Common myeloid progenitor, CD34-positive (primary cell): ENCODE measurements at places on chromosomes 16 and 17.

DNA sequence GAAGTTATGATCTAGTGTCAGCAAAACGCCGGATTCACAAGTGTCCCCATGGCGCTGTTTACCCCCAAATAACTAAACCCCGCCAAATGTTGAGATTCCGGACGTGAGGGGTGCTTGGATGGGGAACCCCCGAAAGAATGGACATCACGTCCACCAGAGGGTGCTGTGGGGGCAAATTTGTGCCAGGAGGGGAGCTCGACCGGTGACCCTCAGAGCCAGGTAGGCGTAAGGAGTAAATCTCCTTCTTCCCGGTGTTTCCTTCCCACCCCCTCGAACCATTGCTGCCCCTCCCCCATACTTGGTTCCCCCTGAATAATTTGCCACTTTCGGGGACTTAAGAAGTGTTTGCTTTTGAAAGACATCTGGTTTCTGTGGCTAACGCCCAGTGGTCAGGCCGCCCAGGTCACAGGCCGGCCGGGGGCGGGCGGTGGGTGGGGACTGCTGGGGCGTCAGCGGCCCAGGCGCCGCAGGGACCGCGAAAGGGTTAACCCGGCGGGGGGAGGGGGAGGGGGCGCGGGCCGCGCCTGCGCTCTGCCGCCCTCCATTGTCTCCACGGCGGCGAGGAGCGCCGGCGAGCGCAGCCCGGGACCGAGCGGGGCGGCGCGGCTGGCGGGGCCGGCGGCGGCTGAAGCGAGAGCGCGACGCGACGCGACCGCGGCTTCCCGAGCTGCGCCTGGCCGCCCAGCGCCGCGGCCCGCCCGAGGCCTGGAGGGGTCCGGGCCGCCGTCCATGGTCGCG lies at the start of gene ZNRF1:
ZNRF1 (plus strand) TSS at position 544 of the 738 bp plus-strand sequence. CDS start 648 bp downstream, outside the sequence.
- H3K4me3 ChIP-seq, result peak within 1 kb of the TSS; percentile 100
- peaks cover 25% of the 10 kb centered on the region for H3K4me1 ChIP-seq
- H3K27me3 ChIP-seq, result no peaks in the 10 kb centered on the region
- DNase-seq, result peak; percentile 95
- H3K36me3 ChIP-seq, result peaks cover 7% of the 10 kb centered on the region

- H3K36me3 ChIP-seq, result no peaks in the 10 kb centered on the region
- peaks cover 6% of the 10 kb centered on the region for H3K4me1 ChIP-seq
- no peak overlapping the region for H3K4me3 ChIP-seq
- H3K27me3 ChIP-seq, result no peaks in the 10 kb centered on the region
- DNase-seq, result no peak
Measured at GRCh38 chr17:46733837-46734475, 84.5 kb downstream of the WNT3 start.

GRCh38 chr17:19874256-19874655 lies 6.5 kb upstream of the ULK2 start:
- H3K4me1 ChIP-seq, result peaks cover 34% of the 10 kb centered on the region
- H3K4me3 ChIP-seq, result no peak overlapping the region
- H3K27ac ChIP-seq, result no peak overlapping the region
- no peaks in the 10 kb centered on the region for H3K36me3 ChIP-seq

GRCh38 chr17:19308398-19308797 lies 54.1 kb downstream of the B9D1 start:
- H3K4me1 ChIP-seq, result peaks cover 18% of the 10 kb centered on the region
- no peak for DNase-seq
- no peak overlapping the region for H3K27ac ChIP-seq
- H3K4me3 ChIP-seq, result no peak overlapping the region
- peaks cover 15% of the 10 kb centered on the region for H3K27me3 ChIP-seq

- peaks cover 37% of the 10 kb centered on the region for H3K4me1 ChIP-seq
- DNase-seq, result no peak
- H3K27ac ChIP-seq, result peak overlapping the region; percentile 8
- peaks cover 39% of the 10 kb centered on the region for H3K36me3 ChIP-seq
- H3K27me3 ChIP-seq, result no peaks in the 10 kb centered on the region
Measured at GRCh38 chr16:29804020-29804419, 2.3 kb upstream of the MAZ start.

DNA sequence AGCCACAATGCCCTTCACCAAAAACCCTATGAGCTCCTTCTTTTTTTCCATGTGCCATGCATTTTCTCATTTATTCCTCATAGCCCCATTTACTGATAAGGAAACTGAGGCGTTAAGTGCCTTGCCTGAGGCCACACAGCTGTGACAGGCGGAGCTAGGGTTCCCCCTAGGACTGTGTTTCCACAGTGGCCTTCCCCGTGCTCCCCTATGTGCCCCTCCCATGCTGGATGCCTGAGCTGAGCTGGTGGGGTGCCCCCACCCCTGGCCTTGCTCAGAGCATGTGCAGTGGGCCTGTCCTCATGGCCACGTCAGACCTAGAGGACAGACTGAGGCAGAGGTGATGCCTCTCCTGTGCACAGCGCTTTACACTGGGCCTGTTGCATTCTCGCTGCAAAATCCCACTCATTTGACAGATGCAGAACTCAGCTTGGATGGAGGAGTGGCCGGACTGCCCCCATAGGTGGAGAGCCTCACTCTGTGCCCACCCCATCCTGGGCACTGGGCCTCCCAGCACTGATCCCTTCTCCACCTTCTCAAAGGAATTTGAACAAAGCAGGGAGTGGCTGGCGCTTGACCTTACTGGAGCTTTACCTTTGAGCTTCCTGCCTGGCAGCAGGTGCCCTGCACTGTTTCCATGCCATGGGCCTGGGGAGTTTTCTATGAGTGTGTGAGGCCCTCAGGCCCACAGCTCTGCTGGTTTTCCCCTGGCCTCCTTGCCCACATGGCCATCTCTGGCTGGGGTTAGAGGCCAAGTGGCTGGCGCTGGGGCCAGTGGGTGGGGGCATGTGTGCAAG lies 2.6 kb downstream of the MAP2K3 start:
- H3K4me3 ChIP-seq, result peak overlapping the region; percentile 91
- H3K36me3 ChIP-seq, result peaks cover 2% of the 10 kb centered on the region
- peak overlapping the region; percentile 97 for H3K27ac ChIP-seq
- no peak for DNase-seq
- no peaks in the 10 kb centered on the region for H3K27me3 ChIP-seq

GRCh38 chr17:72529386-72529785 lies 408.6 kb downstream of the SOX9 start:
- H3K36me3 ChIP-seq, result no peaks in the 10 kb centered on the region
- no peaks in the 10 kb centered on the region for H3K27me3 ChIP-seq

- no peak overlapping the region for H3K4me3 ChIP-seq
- H3K27me3 ChIP-seq, result no peaks in the 10 kb centered on the region
- H3K27ac ChIP-seq, result no peak overlapping the region
- no peaks in the 10 kb centered on the region for H3K36me3 ChIP-seq
- DNase-seq, result no peak
Measured at GRCh38 chr17:27218041-27218440, 75.9 kb upstream of the WSB1 start.

GRCh38 chr17:40431231-40431602 lies 12.0 kb upstream of the IGFBP4 start:
- no peaks in the 10 kb centered on the region for H3K27me3 ChIP-seq
- no peaks in the 10 kb centered on the region for H3K4me1 ChIP-seq
- H3K36me3 ChIP-seq, result no peaks in the 10 kb centered on the region
- no peak for DNase-seq

DNA sequence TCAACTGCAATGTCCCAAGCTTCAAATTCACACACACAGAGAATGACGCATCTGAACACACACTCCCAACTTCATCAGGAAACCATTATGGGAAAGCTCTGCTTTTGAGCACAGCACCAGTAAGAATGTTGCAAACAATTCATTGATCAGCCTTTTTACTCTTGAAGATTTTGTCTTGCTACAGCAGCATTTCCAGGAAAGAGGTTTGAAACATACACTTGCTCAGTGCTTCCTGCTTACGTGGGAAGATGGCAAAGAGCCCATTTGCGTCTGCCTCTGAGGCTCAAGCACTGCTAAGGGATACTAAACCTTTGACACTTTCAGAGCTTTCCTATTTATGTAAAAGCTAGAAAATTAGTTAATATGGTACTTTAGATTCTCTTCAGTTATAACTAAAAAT lies 77.2 kb upstream of the MON1B start:
- H3K4me3 ChIP-seq, result no peak overlapping the region
- H3K27ac ChIP-seq, result no peak overlapping the region

DNA sequence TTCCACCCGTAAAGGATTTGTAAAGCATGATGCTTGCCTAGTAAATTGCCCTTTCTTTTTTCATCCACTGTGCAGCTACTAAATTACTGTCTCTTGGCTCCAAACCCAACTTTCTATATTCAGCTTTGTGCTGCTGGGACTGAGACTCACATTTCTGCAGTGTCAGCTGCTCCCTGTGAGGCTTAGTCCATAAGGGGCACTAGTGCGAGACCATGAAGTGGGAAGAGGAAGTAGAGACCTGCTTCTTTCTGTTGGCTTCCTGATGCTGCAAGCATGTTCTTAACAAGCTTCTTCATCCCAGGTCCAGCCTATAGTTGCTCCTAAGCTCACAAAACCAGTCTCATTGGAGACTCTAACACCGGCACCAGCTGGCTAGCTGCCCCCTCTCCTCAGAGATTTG lies 74.9 kb upstream of the HS3ST2 start:
- H3K27ac ChIP-seq, result no peak overlapping the region
- no peaks in the 10 kb centered on the region for H3K36me3 ChIP-seq
- H3K27me3 ChIP-seq, result no peaks in the 10 kb centered on the region
- no peak overlapping the region for H3K4me3 ChIP-seq
- DNase-seq, result peak; percentile 2

GRCh38 chr17:37488009-37488604 lies 1.6 kb upstream of the DUSP14 start:
- no peaks in the 10 kb centered on the region for H3K27me3 ChIP-seq
- H3K4me1 ChIP-seq, result peaks cover 25% of the 10 kb centered on the region
- H3K4me3 ChIP-seq, result peak overlapping the region; percentile 78
- H3K27ac ChIP-seq, result no peak overlapping the region

- DNase-seq, result no peak
- no peaks in the 10 kb centered on the region for H3K4me1 ChIP-seq
- no peaks in the 10 kb centered on the region for H3K27me3 ChIP-seq
- no peak overlapping the region for H3K27ac ChIP-seq
- H3K36me3 ChIP-seq, result no peaks in the 10 kb centered on the region
Measured at GRCh38 chr16:78506367-78507193, 407.1 kb downstream of the WWOX start.

- H3K27me3 ChIP-seq, result no peaks in the 10 kb centered on the region
- H3K4me3 ChIP-seq, result no peak overlapping the region
- H3K36me3 ChIP-seq, result peaks cover 2% of the 10 kb centered on the region
Measured at GRCh38 chr17:35404360-35404759, 27.9 kb downstream of the SLFN12 start.

GRCh38 chr16:1471569-1472194 lies 3.1 kb downstream of the CLCN7 start:
- no peaks in the 10 kb centered on the region for H3K36me3 ChIP-seq
- DNase-seq, result peak; percentile 58
- H3K27me3 ChIP-seq, result no peaks in the 10 kb centered on the region

DNA sequence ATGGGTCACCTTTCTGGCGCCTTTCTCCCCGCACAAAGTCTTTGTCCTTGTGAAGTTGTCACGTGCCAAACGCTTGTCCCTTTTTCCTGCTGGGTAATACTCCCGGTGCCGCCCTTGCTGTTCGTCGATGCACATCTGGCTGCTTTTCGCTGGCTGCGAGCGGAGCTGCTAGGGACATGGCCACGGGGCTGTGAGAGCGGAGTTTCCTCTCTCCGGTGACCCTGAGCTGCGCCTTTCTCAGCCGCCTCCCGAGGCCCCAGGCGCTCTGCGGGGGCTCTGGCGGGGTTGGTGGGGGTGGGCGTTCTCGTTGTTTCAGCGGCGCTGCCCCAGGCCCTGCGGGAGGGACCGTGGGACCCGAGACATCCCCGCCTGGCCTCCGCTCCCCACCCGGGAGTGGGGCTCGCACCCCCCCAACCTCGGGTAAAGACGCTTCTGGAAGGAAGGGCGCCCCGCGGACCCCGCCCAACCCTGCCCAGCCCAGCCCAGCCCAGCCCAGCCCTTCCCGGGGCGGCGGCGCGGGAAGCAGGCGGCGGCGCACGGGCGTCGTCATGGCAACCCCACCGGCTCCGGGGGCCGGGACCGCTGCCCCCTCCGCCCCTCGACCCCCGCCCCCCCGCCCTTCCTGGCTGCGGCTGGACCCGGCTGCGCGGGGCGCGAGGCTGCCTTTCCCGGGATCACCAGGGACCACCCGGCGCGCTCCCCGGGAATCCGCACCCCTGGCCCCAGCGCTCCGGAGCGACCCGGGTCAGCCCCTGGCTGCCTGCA lies 12.3 kb downstream of the CHMP6 start:
- DNase-seq, result peak; percentile 39
- H3K27me3 ChIP-seq, result peaks cover 31% of the 10 kb centered on the region
- peaks cover 11% of the 10 kb centered on the region for H3K36me3 ChIP-seq

DNA sequence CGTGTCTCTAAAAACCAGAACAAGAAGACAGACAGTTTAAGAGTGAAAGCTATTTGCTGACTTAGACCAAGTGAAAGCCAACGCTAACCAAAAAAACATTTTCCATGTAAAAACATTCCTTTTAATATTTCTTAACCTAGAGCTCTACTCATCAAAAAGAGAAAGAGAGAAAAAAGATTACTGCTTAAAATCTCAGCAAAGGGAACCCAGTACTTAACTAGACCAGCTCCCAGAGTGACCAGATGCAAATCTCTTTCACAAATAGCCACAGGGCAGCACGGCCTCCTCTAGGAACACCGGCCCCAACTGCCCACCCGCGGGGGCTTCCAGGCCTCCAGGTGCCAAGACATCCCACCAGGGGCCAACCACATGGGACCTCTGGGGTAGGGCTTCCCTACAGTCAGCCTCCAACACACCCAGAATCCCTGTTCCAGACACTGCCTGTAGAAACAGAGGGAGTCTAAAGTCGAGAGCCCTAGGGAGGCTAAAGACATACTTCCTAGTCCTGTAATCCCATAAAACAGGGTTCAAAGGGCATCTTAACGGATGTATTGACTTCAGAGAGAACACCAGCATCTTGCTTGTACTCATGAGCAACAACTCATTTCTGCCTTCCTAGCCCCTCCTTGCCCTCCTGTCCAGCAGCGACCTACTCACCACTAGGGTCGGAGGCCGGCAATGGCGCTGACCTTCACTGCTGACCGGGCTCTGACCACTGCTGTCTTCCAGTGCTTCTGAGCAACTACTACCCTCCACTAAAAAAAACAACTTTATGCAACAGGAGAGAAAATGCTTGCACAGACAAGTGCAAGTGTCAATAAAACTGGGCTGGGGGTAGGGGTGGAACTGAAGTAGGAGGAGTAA lies 21.3 kb downstream of the ZCCHC14 start:
- H3K27ac ChIP-seq, result no peak overlapping the region
- DNase-seq, result no peak
- H3K4me1 ChIP-seq, result no peaks in the 10 kb centered on the region
- H3K36me3 ChIP-seq, result no peaks in the 10 kb centered on the region

DNA sequence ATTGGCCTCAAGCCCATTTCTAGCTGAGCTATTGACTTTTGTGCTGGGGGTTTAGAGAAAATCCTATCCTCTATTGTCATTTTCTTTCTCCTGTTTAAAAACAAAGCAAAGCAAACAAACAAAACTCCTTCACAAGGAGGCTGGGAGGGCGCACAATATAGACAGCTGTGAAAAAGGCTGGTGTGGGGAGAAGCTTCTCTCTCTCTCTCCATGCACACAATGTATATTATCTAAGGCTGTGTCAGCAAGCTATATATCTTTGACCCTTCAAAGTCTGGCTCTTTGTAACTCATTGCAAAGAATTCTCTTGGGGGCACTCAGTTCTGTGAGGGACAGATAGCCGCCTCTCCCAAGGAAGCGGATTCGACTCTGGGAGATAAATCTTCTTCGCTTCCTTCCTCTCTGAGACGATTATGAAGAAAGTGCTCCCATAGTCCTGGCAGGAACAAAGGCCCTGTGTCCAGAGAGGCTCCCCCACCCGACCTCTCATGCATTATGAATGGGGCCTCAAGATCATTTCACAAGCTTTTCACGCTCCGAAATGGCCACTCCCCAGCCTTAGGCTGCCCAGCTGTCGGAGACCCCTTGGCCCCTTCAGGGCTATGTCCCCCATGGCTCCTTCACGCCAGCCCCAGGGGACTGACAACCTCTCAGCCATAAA lies 33.2 kb upstream of the MEAK7 start:
- H3K36me3 ChIP-seq, result no peaks in the 10 kb centered on the region
- DNase-seq, result no peak
- H3K27me3 ChIP-seq, result no peaks in the 10 kb centered on the region
- H3K27ac ChIP-seq, result peak overlapping the region; percentile 32
- H3K4me1 ChIP-seq, result peaks cover 7% of the 10 kb centered on the region
- H3K4me3 ChIP-seq, result no peak overlapping the region
